KBM-7 (cell line): ENCODE measurements at places on chromosomes 16 and 17.

- DNase-seq: no peak
These were observed 23.2 kb downstream of the ZNF213 start for GRCh38 chr16:3158026-3158509.

DNA sequence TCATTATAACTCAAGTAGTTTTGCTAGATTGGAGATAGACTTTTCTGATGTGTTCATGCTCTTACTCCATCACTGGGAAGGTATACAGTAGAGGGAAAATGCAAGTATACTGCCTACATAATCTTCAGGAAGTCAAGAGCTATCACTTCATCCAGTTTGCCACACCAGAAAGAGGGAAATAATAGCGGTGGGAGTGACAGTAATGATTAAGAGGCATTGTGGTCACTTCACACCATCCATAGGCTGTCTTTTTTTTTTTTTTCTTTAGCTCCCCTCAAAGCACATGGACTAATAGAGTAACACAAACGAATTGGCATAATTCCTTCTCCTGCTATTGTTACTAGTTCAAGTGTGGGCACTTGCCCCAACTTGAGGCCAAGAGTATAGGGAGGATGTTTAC is 28.4 kb upstream of the HLF start:
- no peak for DNase-seq

DNA sequence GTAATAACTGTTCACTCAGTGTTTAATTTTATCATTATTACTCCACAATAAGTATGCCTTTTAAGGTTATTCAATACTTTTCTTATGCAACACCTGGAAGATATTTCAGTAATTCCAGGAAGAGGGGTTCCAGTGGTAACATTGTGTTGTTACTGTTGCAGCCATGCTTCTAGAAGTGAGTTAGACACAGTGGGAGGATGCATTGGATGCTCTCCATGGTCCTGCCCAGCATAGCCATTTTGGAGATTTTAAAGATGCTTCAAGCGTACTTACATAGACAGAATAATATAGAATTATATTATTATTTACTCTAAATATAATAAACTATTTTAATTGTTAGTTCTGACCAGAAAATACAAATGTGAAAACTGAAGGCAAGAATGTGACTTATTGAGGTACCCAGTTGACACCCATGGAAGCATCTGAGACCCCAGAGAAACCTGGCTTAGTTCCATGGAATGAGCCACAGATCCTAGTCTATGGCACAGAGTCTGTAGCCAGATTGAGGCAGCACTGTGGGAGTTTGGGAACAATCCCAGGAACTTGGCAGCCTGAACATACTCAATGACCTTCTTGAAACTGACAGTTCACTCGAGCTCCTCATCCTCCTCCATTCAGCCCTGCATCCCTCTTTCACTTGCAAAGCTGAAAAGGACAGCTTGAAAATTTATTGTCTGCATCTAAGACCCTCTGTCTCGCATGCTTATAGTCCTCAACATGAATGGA is 190.1 kb upstream of the HS3ST4 start:
- no peak for DNase-seq

GRCh38 chr17:60077672-60078519 is 825 bp downstream of the HEATR6 start:
- peak; percentile 65 for DNase-seq

DNA sequence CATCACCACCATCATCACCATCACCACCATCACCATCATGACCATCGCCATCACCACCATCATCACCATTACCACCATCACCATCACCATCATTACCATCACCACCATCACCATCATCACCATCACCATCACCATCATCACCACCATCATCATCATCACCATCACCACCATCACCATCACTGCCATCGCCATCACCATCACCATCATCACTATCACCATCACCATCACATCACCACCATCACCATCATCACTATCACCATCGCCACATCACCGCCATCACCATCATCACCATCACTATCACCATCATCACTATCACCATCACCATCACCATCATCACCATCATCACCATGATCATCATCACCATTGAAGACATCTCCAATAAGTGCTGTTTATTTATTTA is 16.8 kb upstream of the MED9 start:
- DNase-seq: no peak

GRCh38 chr16:62256406-62256805 is 220.2 kb upstream of the CDH8 start:
- no peak for DNase-seq

DNA sequence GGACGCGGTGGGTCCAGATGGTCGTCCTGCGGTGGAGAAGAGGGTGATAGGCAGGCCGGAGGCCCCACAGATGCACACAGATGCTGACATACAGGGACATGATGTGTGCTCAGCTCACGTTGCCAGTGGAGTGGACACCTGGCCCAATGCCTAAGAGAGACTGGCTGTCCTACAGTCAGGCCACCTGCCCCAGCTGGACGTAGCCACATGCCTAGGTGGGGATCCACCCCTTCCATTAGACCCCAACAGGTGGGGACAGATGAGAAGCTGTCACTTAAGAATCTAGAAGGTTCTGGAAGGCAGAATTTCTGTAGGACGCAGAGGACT is 117.6 kb upstream of the ZNF750 start:
- no peak for DNase-seq

DNA sequence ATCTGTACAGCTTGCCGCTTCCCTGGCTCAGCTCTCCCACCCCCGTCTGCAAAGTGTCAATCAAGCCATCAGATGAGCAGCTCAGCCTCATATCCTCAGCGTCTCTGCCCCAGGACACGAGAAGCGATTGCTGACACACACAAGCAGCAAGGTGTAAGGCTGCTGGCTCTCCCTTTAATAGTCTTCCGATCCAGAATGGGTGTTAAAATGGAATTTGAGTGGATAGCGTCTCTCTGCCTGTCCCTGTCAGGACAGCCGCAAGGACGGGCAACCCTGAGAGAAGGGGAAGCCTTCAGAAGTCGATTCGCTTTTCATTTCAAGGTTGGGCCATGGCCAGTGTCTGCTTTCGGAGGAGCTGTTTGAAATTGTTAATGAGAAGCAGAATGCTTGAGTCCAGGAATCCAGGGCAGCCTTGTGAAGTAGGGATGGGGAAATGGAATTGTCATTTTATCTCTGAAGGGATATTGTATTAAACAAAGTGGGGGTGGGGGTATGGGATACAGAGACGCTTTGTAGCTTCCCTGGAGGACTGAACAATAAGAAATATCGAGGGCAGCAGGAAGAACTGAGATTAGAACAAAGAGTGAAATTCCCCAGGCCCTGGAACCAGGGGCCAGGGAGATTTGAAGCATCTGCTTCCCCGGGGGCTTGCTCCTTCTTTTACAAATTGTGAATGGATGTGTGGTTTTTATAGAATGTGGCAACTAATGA is 4.7 kb upstream of the PIPOX start:
- DNase-seq: no peak

- DNase-seq: no peak
These were observed 25.7 kb downstream of the SPACA3 start for GRCh38 chr17:33017366-33017765.

- DNase-seq: no peak
These were observed 276.9 kb downstream of the SOX9 start for GRCh38 chr17:72397687-72398086.

GRCh38 chr16:50282010-50282538 is 15.7 kb downstream of the ADCY7 start:
- peak; percentile 98 for DNase-seq

- no peak for DNase-seq
These were observed 8.3 kb downstream of the SOCS3 start for GRCh38 chr17:78351449-78352006.

DNA sequence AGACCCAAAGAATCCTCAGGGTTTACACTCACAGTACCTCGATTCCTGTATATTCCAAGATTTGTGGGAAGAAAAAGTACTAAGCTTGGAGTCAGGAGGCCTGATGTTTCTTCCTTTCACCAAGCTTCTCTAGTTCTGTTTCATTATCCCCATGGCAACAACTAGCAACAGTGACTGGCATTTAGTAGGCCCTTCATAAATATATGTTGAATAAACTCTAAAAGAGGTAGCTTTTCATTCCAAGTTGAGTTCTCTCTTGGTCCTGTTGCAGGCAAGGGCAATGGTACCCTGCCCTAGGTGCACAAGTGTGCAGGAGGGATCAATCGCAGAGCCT is 527 bp upstream of the UBE2Z start:
- no peak for DNase-seq
